Activated CD8-positive, alpha-beta memory T cell treated with anti-CD3 and anti-CD28 coated beads, Interleukin-2, amount 50 U/mL, for 48 hours (primary cell): ENCODE measurements at places on chromosomes 1 and 21.

GRCh38 chr1:121566346-121566745 lies 381.6 kb downstream of the SRGAP2C start:
- DNase-seq, result no peak

GRCh38 chr1:110668549-110668948 lies 6.2 kb downstream of the KCNA3 start:
- DNase-seq, result no peak

GRCh38 chr1:231070758-231071444 lies 30.8 kb upstream of the FAM89A start:
- DNase-seq, result no peak

- DNase-seq, result no peak
Observed at GRCh38 chr21:31425138-31425537, 81.1 kb upstream of the TIAM1 start.

DNA sequence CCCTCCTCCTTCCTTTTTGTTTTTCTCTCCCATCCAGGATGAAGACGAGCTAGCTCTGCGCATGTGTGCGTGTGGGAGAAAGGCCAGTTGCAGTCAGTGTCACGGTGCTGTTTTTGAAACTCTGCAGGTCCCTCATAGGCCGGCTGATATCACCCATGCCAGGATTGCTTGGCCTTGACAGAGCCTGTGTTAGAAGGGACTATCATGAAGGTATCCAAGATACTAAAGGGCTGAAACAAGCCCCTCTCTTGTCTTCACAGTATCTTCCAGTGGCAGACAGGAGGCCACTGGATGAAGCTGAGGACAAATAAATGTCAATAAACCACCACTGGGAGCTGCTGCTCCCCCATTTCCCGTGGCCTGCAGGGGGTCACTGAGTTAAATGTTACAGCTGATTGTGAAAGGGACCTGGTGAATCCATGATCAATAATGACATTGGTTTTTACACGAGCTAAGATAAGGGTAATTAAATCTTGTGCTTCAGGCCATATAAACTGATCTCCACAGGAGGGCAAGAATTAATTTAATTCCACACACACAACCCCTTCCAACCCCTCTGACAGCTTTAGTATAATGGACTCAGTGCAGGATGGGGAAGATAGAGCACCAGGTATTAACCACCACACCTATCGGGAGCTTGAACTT lies 64.6 kb upstream of the TARBP1 start:
- no peak for DNase-seq

DNA sequence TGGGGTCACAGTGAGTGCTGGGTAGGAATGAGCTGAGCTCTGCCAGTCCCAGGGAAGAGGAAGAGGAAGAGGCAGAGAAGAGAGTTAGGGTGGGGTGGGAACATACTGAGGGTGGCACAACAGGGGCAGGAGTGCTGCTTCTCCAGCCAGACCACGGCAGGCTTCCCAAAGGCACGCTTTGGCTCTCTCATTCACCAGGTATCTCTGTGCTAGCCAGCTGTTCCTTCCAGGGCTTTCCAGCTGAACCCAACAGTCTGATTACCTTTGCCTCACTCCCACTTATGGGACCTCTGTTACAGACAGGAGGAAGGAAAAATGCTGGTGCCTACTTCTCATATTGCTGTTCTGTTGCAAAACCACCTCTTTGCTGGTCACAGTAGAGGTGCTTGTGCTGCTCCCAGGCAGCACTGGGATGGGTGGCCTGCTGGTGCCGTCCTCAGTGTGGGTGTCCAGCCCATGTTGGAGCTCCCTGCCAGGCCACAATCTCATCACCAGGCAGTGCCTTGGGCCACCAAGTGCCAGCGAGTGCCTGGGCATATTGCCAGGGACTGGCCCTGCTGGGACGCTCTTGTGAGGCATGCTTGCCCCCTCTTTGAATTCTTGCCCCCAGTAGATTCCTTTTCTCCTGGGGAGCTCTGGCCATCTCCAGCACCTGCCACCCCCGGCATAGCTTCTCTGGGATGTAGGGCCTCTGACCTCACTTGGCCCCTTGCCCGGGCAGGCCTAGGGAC lies 2.1 kb downstream of the ADORA1 start:
- no peak for DNase-seq

GRCh38 chr1:119968601-119969000 lies 72.3 kb upstream of the ADAM30 start:
- no peak for DNase-seq

- peak; percentile 40 for DNase-seq
Observed at GRCh38 chr1:8818325-8818775, 910 bp upstream of the RERE start.

- DNase-seq, result no peak
Observed at GRCh38 chr1:195580988-195581387, 1027.3 kb downstream of the KCNT2 start.

DNA sequence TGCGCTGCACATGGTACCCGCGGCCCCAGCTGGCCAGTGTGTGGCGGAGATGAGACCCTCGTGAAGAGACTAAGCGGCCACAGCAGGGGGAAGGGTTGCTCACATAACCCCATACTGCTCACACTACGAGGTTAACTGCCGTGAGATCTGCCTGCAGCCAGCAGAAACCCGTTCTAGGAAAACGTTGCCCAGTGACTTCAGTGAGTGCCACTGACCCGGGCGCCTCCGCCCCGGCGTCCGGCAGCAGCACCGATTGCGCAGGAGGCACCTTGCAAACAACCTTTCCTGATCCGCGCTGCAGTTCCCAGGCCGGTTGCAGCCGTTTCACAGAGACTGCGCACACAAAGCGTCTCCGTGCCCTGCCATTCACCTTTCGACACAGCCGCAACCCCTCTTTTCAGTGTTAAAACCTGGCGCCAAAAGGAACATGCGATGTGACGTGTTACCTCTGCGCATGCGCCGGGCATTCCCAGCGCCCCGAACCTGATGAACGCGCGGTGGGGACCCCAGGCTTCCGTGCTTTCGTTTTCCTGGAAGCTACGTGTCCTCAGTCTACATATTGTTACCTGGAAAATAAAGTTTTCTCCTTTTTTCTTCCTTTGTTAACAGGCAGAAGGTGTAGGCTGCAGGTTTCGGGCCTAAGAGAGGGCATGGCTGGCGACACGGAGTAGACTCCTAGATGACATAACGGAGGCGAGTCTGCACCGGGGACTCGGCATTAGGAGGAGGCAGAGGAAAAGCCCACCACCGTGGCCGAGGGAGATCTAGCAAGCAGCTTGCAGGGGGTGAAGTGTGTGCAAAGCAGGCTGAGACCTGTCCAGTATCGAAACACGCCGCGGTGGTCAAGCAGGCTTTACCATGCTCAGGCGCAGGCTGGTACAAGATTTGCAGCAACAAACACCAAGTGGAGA lies 8.9 kb downstream of the VPS26C start:
- peak; percentile 88 for DNase-seq

DNA sequence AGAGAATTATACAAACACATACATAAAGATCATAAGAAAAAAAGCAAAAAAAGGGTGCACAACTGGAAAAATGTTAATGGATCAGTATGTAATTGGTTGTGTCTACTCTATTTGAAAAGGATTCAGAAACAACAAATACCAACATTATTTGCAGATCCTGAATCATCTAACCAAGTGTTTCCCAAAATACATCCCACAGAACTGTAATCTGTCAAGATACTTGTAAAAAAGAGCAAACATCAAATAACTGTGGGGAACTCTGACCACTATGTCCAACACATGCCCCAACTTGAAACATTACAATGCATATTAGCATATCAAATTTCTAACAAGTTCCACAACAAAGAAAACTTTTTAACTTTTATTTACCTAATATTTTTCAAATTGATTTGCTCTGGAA lies 22.6 kb downstream of the ANKRD13C start:
- DNase-seq, result no peak

DNA sequence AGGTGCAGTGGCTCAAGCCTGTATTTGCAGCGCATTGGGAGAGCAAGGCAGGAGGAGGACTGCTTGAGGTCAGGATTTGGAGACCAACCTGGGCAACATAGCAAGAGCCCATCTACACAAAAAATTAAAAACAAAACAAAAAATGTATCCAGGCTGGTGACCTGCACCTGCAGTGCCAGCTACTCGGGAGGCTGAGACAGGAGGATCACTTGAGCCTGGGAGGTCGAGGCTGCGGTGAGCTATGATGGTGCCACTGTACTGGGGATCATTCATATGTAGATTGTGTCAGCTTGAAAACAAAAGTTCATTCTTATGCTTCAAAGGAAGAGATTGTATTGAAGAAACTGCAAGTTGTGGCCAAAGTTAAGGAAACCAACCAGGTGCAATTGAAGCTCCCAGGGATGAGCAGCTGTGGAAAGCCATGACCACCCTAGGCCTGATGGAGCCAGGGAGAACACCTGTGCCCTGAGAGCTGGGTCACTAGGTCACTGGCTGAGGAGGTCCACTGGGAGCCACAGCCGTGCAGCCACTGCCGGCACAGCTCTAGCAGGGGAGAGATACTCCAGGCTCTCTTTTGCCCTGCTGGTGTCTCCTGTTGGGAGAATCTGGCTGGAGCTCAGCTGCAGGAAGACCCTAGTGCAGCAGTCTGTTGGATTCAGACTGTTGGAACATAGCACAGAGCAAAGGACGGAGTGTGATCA lies 13.3 kb upstream of the BRWD1 start:
- no peak for DNase-seq

DNA sequence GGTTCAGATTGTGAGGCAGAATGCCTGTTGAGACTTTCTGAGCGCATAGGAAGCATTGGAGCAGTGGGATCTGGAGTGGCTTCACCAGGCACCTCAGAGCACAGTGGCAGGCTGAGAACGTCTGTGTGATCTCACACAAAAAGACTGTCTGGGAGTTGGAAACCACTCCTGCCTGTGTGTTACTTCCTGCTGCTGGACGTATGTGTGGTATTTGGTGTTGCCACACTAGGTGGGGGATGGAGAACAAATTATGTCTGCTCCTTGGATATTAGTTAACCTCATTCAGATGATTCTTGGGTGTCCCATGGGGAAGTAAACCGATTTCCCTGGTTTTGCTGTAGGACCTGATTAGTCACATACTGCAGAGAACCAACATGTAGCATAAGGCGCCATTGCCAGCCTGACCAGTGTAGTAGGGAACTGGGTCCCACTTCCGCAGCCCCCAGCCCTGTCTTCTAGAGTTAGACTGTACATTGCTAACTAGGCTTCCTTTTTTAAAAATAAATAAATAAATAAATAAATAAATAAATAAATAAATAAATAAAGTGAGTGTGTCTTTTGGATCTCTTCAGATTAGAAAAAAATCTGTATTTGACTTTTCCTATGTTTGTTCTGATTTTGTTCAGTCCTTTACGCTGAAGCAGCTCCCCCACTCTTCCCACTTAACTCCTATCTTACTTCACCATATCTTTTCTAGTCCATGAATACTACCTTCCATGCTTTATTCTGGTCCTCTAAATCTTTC lies 26.9 kb downstream of the UCK2 start:
- DNase-seq, result no peak

- no peak for DNase-seq
Observed at GRCh38 chr1:172851856-172852255, 193.0 kb downstream of the FASLG start.

DNA sequence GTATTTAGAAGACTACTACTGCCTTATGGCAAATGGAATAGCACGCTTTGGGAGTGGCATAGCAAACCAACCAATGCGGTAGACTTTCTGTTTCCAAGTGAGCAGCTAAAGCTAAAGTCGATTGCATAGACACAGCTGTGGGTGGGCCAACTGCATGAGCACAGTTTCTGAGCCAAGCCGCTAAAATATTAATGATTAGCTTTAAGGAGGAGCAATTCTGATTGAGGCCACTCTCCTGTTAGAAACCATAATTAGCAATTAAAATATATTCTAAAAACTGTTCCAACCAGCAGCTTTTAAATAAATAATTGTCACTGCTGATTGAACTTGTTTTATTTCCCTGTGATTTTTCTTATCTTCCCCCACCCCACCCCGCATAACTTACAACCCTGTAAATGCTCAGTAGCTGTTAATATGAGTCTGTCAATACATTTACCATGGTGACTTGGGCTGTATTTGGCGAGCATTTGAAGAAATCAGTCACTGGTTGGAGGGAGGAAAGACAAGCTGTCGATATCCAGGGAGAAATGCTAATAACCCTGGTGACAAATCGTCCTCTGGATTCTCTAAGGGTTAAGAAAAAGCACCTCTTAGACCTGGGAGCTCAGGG lies 32.2 kb downstream of the RNF220 start:
- no peak for DNase-seq

DNA sequence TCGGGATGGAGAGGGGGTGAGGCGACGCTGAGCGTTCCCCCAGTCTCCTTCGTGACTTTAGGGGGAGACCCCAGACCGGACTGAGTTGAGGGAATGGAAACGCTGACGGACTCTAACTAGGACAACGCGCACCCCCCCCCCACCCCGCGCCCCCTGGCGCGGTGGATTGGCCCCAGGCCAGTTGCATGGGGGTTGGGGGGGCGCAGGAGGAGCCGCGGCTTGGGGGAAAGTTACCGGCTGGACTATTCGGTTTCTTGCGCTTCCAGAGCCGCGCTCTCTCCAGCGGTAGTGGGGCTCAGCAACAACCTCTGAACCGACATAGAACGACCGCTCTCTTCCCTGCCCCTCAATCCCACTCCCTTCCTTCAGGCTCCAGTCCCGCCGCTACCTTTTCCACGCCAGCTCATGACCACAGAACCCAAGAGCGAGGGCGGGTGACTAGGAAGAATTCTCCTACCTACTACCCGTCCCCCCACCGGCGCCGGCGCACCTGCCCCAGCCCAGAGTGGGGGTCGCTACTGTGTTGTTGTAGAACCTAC lies 694 bp downstream of the ZBTB7B start:
- DNase-seq, result no peak

GRCh38 chr21:44858791-44859190 lies 14.7 kb downstream of the PTTG1IP start:
- no peak for DNase-seq

GRCh38 chr1:4308806-4309205 lies 345.6 kb upstream of the AJAP1 start:
- DNase-seq, result peak; percentile 10

- DNase-seq, result no peak
Observed at GRCh38 chr1:73029571-73029970, 747.2 kb upstream of the NEGR1 start.

DNA sequence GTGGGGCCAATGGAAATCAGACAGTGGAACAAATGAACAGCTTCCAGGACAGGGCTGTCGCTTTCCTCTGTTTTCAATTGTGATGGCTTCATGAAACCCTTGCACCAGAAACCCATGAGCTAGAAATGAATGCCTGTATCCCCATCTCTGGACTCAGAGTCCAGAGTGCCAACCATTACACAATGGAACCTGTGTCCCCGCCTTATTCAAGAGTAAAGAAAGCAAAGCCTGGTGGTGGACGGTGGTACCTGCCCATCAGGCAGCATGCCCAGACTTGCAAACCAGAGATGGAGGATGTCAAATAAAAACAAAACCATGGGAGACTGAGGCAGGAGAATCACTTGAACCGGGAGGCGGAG lies 4.4 kb upstream of the CAPN2 start:
- peak; percentile 46 for DNase-seq

DNA sequence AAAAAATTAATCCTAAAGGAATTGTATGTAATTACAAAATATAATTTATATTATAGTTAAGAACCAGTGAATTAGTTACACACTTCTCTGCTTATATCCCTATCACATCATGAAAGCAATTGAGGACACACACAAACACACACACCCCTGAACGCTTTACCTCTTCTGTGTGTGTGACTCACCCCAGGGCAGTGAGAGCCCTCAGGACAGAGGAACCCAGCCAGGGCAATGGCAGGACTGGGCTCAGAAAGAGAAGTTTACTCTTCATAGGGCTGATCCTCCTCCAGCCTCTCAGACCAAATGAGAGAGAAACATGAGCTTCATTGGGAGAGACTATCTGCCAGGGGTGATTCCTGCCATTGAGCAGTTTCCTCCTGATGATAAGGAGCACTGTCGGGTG lies 38.1 kb downstream of the SLC44A3 start:
- no peak for DNase-seq

GRCh38 chr1:220565670-220566069 lies 37.7 kb downstream of the MARK1 start:
- DNase-seq, result no peak

GRCh38 chr1:23521588-23521987 lies 9.4 kb downstream of the E2F2 start:
- no peak for DNase-seq
